ENCODE measurements at places on chromosomes 3 and 15.

DNA sequence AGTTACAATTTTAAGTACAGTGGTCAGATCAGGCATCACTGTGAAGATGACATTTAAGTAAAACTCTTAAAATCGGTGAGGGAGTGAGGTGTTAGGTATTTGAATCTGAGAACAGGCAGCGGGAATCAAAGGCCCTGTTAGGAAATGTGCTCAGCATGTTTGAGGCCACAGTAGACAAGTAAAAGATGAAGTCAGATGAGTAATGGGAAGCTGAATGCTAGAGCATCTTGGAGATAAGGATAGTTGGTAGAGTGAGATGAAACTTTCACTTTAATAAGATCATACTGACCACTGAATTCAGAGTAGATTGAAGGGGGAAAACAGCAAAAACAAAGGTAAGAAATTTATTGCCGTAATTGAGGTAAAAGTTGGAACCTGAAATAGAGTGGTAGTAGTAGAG, 61.6 kb downstream of the DCBLD2 start:
- no peak for DNase-seq

- no peak for DNase-seq
Measured at GRCh38 chr3:170344971-170345370, 12.5 kb upstream of the SKIL start.

- DNase-seq: no peak
Measured at GRCh38 chr3:135792174-135792573, 173.4 kb upstream of the PPP2R3A start.

GRCh38 chr15:68764090-68764489, 56.6 kb downstream of the ANP32A start:
- DNase-seq: no peak

DNA sequence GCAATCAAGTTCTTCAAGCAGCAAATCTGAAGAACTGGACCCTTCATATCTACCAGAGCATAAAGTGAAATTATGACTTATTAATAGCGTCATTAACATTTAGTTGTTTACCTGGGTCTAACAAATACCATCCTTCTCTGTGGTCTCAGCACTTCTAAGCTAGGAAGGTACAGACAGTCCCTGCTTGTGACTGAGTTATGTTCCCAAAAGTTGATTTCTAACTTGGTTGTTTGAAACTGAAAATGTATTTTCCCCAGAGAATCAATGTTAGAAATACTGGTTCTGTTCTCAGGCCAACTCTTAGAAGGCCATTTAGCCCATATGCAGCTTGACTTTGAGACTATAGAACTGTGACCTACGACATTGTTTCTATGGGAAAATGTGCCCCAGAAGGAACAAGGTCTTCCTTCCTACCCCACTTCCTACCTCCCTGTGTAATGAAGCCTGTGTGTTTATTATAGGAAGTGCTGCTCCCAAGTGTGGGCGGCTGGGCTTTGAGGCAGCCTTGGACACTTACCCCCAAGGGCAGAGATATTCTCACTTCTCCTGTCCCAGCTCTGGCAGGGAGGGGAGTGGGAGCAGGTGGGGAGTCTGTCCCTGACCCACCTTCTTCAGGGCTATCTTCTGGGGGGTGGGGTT, 12.2 kb upstream of the MAPK6 start:
- DNase-seq: no peak

GRCh38 chr15:68608206-68608843, 29.5 kb downstream of the CORO2B start:
- DNase-seq: no peak

- DNase-seq: no peak
Measured at GRCh38 chr3:11084098-11084497, 70.2 kb upstream of the HRH1 start.

GRCh38 chr15:28106294-28107110, 7.4 kb upstream of the OCA2 start:
- no peak for DNase-seq

DNA sequence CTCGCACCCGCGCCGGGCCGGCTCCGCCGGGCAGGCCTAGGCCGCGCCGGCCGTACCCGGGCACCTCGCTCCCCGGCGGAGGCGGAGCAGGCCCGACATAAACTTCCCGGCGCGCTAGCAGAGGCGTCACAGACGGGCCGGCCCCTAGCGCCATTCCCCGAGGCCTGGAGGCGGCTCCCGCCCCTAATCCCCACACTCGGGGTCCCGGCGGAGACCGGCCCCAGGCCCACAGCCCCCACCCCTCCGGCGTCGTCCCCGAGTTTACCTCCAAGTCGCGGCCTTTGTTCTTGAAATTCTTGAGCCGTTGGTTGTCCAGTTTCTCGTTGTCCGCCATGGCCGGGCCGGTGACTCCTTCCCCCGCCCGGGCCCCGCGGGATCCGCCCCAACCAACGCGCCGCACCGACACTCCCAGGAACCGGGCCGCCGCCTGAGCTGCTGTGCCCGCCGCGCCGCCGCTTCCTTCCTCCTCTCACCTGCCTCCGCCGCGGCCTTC, 376 bp downstream of the KPNA4 start:
- DNase-seq: peak; percentile 32

DNA sequence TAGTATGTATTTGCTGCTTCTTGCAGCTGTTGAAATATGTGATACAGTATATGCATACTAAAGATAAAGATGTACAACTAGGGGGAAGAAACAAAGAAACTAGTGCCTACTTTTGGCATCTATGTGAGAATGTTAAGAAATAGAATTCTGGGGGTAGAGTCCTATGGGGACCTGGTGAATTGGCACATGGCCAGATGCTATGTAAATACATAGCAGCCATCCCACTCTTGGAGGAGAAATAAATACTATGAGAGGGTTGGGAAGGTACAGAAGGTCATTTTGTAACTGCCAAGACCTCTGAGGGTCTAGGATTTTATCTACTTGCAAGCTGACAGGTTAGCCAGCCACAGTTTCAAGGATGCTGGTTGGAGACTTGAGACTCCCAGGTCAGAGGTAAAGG, 298.3 kb upstream of the TBL1XR1 start:
- DNase-seq: no peak

- DNase-seq: no peak
Measured at GRCh38 chr3:25843332-25843731, 53.4 kb downstream of the OXSM start.

DNA sequence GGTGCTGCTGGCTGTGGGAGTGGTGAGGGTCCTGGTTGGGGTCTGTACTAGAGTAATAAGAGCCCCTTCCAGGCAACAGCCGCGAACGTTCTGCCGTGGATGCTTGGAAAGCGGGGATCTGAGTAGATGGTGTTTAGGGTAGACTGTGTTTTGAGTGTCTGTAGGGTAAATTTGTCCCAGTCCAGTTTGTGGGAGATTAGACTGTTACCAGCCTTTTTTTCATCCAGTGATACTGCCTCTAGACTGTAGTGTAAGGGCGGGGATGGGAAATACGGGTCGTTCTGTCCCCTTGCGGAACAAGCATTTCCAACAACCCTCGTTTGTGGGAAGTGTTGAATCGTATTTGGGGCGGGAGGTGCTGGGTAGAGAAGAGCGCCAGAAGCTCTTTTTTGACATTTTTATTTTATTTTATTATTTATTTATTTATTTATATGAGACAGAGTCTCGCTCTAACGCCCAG, 424 bp downstream of the HAUS2 start:
- peak; percentile 47 for DNase-seq

DNA sequence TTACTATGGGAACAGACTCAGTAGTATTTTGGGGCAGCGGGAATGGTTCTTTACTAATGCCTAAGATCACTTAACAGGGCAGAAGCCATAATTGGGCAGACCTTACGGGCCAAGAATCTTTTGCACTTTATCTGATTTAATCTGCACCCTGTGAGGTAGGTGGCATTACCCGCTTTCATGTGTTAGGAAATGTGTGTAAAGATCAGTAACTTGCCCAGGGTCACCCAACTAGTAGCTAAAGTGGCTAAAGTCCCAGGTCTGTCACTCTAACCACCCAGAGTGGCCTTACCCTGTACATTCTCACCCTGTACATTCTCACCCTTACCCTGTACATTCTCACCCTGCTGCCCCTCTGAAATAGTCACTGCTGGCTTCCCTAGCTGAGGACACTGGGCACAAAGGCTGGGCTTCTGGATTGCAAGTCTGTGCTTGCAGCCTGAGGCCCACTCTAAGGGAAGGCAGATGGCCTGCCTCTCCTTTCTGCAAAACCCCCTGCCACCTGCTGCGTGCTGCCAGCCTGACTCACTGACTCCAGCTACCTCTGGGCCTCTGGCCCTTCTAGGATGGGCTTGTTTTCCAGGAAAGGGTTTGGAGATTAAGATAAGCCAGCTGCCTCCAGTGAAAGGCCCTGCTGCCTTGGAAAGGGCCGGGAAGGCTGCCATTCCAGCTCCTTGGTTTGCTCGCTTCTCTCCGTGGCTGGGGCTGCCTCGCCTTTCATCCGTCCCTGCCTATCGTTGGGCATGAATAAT, 37.5 kb upstream of the MYZAP start:
- DNase-seq: no peak

GRCh38 chr3:41711651-41712050, 250.3 kb downstream of the ULK4 start:
- no peak for DNase-seq

DNA sequence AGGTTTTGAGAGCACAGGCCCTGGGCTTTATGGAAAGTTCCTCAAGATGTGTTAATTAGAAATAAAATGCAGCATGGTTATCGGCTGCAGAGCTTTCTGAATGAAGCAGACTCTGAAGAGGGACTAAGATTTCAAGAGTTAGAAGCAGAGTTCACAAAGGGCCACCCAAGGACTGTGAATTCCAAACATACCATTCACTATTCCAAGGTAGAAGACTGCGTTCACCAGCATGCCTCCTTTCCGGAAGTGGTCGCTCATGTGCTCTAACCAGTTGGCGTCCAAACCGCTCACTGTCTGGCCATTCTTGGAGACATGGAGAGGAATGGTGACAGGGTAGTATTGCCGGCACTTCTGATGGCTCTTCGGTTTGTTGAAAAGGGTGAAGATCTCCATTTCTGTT, 104.9 kb downstream of the OXNAD1 start:
- DNase-seq: no peak

GRCh38 chr3:73542136-73542535, 82.6 kb downstream of the PDZRN3 start:
- DNase-seq: no peak

GRCh38 chr3:64666171-64666588, 21.6 kb downstream of the ADAMTS9 start:
- no peak for DNase-seq

GRCh38 chr15:93047621-93048425, 41.2 kb downstream of the RGMA start:
- DNase-seq: peak; percentile 62

DNA sequence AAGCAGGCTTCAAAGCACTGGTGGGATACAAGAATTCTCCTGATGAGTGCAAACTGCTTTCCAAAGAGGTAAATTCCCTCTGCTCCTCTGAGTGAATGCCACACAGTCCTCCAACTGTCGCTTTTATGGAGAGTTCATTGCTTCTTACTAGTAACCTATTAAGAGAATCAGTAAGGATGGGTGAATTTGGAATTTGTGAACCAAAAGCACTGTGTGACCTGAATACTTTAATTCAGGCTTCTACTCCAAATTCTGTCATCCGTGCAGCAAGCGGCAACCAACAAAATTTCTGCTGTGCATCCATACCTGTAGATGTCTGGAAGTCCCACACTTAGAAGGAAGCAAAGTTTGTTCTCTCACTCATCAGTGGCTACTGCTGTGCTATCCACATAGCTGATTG, 66.7 kb upstream of the SNRK start:
- no peak for DNase-seq

DNA sequence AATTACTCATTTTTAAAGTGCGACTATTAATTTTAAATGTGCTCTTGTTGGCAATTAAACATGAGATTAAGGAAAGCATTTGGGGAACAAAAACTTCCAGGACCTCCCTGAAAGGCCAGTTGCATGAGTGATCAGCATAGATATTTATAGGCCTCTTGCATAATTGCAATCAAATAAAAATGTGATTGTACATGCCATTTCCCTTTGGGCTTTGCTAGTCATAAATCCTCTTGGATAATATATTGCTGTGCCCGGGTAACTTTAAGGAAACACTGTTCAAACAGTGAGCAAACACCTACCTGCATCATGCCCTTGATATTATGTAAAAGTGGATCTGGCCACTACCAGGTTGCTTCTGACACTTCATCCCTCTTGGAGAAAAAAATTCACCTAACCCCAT, 239.1 kb downstream of the MCTP2 start:
- DNase-seq: no peak

DNA sequence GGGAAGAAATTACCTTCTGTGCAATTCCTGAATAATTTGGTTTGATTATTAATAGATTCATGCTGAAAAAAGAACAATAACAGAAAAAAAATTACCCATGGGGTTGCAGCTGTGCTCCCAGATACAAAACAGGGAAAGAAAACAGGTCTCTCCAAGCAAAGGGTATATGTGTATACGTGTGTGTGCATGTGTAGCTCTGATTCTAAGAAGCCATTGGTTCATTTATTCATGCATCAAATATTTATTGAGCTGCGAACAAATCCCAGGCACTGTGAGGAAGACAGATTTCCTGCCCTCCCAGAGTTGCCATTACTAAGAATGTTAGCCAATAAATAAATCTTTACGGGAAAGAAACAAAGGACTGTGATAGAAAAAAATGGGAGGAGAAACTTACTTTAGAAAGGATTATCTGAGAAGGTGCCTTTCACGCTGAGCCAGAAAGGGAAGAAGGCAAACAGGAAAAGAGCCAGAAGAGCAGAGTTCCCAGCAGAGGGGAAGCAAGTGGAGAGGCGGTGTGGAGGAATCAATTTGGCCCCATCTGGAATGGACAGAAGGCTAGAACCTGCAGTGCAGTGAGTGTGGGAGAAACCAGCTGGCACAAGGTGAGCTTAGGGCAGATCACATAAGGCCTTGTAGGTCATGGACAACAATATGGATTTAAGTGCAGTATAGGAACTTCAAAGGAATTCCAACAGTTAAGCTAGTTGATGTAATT, 20.7 kb downstream of the CHL1 start:
- no peak for DNase-seq

DNA sequence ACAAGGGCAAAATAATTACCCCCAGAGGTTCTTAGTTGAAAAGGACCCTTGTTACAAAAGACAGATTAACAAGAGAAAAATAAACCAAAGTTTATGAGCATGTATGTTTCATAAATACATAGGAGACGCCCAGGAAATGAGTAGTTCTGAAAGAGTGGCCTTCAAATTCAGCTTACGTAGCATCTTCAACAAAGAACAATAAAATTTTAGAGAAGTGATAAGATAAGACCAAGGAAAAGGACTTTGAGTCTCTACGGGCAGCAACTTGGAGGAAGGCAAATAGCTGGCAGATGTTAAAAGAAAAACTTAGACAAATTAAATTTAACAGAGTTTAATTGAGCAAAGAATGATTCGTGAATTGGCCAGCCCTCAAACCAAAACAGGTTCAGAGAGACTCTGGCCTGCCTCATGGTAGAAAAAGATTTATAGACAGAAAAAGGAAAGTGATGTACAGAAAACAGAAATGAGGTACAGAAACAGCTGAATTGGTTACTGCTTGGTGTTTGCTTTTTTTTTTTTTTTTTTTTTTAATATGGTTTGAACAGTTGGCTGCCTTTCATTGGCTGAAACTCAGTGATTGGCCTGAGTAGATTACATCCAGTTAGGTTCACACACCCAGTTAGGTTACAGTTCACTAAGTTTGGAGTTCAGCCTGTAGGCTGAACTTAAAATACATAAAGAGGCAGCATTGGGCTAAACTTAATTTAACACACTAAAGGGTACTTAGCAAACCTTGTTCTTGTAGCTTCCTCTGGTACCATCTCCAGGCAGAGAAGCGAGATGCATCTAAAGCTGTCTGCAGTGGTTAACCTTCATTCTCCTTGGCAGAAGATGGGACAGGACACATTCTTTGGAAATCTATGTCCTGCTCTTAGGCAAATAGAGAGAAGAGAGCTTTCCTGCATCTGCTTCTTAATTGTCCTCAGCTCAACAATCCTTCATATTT, 23.2 kb downstream of the C2CD4B start:
- DNase-seq: no peak
